Motor neuron (in vitro differentiated cells): ENCODE measurements at places on chromosomes 16 and 17.

DNA sequence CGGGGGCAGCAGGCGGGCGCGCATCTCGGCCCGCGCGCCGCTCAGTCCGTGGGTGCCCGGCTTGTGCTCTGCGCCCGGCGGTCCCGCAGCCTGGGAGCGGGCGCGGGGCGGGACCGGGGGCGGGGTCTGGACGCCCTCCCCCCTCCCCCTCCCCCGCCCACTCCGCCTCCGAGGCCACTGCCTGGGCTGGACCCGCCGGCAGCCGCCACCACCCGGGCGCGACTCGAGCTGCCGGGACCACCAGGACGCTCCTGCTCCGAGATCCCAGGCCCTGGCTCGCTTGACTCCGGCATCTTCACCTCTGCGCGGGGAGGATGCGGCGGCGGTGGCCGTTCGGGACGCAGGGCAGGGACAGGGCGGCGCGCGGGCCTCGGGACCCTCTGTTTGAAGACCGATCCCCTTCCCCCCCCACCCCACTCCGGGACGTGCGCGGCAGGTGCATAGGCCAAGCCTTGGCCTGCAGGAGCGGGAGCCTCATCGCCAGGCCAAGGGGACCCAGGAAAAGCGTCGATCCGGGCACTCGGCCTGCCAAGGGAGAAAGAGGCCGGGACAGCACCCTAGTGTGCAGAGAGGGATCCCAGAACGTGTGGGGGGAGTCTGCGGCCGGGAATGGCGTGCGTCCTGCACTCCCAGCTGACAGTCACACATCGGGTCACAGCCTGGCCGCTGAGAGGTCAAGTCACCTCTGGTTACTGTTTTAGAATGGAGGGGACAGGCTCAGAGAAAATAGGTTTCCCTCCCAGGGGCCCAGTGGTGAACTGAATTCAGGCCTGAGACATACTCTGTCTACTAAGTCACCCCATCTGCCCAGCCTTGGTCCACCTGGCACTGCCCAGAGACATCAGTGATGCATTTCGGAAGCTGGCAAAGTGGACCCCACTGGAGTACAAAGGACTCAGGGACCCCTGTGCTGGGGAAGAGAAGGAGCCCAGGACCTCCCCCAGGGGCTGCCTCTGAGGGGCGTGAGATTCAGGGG is at the start of gene HS3ST6:
Gene HS3ST6 (minus strand): TSS at position 65 of the 976 bp plus-strand sequence. CDS start 92 bp downstream, outside the sequence.
- ATAC-seq, result peak; percentile 61

DNA sequence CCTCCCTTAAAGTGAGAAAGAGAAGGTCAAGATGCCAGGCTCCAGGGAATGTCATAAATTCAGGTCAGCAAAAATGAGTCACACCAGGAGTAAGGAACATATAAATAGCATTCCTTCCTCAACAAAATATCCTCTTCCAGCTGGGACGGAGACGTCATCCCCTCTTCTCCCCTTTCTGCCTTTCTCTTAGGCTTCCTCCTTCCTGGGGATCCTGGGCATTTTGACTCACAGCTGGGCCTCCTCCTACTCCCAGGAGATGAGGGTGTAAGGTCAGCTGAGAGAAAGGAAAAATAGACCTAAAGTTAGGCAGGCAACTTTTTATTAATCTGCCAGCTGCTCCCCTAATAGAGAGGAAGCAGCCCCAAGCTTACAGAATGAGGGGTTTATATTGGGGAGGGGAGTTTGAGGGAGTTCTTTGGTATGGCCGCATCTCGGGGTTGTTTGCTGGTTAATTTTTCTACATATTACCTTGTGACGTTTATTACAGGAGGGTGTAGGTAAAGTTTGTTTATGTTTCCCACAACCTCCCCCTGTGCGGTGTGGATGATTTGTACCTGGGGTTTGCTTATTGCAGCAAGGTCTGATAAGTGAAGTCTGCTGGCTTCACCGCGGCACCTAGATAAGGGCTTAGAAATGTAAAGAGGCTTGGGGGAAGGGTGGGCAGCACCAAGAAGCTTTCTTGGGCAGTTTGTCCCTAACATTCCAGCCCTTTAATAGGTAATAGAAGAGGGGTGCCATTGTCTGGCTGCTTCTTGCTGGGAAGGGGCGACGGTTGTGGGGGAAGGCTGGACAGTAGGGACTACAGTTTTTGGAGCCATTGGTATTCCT is 7.1 kb upstream of the ZNF747 start:
- ATAC-seq, result peak; percentile 29

- ATAC-seq, result peak; percentile 54
Measured at GRCh38 chr16:66695935-66696668, 441 bp downstream of the CMTM4 start.

GRCh38 chr17:14790521-14790920 is 474.6 kb downstream of the PMP22 start:
- no peak for ATAC-seq

DNA sequence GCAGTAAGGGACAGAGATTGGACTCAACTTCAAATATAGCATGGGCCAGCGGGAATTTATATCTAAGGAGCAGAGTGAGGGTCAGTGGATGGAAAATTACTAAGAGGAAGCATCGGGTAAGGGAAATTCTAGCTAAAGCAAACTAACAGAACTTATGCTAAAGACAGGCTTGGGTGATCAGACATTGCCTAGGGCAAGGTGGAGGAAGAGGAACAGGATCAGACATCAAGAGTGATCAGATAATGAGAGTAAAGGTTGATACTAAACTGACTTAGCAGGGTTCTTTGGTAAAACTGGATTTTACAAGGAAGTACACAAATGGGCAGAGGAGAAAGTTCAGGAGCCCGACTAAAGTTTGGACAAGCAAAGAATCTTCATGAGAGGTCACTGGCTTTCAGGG is 86.3 kb upstream of the TOM1L1 start:
- ATAC-seq, result no peak

GRCh38 chr17:2108170-2108569 is 53.3 kb downstream of the HIC1 start:
- no peak for ATAC-seq

- no peak for ATAC-seq
Measured at GRCh38 chr16:51236583-51236982, 85.5 kb upstream of the SALL1 start.

DNA sequence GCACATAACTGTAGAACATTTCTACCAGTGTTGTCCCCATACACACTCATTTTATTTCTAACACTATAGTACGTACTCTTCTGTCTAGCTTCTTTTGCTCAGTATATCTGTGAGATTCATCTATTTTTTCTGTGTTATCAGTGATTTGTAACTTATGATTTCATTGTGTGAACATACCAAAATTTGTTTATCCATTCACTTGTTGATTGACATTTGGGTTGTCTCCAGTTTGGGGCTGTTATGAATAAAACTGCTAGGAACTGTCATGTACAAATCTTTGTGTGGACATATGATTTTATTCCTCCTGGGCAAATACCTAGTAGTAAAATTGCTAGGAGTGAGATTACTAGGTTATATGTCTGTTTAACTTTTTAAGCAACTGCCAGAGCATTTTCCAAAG is 9.6 kb downstream of the CYB5B start:
- no peak for ATAC-seq

DNA sequence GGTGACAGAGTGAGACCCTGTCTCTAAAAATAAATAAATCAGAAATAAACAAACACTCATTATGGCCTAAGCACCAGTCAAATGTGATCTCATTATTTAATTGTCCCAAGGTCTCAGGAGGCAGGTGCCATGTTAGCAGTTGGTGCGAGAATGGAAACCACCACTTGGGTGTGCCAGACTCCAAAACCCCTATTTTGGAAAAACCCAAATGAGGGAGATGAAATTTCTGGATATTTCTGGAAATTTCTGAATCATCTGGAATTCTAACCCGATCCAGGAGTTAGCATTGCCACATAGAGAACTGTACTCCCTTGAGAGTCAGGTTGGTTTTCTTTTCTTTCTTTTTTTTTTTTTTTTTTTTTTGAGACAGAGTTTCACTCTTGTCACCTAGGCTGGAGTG is 264.0 kb downstream of the XYLT1 start:
- ATAC-seq, result no peak

- peak; percentile 75 for ATAC-seq
Measured at GRCh38 chr16:51797669-51798259, 646.7 kb upstream of the SALL1 start.

DNA sequence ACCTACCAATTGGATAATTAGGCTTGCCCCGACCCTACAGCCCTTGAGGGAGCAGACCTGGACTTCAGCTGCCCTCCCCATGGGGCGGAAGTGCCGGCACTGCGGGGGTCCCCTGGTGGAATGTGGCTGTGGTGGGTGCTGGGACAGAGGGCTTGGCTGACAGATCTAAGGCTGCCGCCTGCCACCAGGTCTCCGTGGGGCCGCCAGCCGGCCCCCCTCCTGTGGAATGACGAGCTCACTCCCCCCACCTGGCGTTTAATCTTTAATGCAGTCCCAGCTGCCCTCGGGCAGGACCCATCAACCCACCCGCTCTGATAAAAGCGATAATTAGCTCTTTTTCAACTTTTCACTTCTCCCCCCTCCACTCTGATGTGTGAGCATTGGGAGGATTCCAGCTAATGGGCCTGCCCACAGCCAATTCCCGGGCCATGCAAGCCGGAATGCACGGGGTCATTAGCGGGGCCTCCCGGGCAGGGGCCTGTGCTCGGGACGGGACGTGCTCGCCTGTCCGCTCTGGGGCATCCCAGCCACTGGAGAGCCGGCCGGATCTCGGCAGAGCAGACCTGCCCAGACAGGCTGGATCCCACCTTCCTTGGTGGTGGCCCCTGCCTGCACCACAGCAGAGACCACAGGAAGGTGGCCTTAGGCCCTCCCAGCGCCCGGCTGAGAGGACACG is 28.3 kb upstream of the GOSR2 start:
- ATAC-seq, result no peak

DNA sequence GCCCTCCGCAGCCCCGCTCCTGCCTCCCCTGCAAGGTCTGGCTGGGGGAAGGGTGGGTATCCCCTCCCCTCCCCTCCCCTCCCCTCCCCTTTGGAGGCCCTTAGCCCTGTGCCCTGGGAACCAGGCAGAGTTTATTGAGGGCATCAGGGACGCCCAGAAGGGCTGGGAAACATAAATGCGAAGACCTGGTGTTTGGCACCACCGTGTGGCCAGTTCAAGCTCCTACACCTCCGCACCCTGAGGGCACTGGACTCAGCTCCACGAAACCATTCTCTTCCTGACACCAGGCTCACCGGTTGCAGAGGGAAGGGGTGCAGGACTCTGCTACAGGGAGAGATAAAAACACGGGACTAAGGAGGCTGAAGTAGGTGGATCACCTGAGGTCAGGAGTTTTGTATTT is 1.0 kb upstream of the AIPL1 start:
- ATAC-seq, result peak; percentile 84

DNA sequence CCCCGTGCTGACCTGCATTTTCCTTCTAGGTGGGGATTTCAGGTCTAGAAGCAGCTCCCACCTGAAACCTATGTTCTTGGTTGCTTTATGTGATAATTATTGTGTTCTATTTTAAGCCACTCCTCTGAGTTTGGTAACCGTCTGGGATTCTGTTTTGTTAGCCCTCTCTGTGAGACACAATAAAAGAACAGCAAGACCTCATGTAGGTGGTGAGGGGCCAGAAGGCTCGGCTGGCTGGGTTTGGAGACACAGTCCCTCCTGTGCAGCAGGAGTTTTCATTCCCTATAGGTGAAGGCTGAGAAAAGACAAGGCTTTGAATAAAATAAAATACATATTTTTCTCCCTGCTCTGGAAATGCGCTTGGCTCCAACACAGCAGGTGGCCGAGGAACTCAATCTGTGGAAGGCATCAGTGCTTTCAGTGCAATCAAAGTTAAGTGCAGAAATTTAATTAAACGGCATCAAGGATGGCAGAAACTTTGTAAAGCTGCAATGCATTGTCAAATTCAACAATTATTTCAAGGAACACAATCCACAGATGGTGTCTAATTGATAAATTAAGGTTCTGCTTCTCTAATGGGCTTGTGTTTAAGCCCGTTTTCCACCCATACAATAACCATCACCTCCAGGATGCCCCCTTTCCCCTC is 107.8 kb downstream of the MSI2 start:
- no peak for ATAC-seq

DNA sequence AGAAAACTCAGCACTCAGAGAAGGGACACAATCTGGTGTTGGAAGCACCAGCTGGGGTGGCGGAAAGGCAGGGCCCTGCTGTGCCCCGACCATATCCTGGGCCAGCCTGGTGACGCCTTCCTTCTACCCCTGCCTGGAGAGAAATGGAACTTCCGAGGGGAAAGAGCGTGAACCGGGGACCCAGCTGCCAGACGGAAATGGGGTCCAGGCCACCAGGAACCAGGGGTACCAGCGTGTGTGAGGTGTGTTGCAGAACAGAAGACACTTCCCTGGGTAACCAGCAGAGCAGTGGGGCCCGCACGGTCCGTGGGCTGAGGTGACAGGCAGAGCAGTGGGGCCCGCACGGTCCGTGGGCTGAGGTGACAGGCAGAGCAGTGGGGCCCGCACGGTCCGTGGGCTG is 6.8 kb downstream of the RAB40B start:
- no peak for ATAC-seq

- ATAC-seq, result no peak
Measured at GRCh38 chr16:13453938-13454553, 465.9 kb upstream of the ERCC4 start.

GRCh38 chr17:63042256-63042812 is 76.3 kb downstream of the TANC2 start:
- ATAC-seq, result no peak

DNA sequence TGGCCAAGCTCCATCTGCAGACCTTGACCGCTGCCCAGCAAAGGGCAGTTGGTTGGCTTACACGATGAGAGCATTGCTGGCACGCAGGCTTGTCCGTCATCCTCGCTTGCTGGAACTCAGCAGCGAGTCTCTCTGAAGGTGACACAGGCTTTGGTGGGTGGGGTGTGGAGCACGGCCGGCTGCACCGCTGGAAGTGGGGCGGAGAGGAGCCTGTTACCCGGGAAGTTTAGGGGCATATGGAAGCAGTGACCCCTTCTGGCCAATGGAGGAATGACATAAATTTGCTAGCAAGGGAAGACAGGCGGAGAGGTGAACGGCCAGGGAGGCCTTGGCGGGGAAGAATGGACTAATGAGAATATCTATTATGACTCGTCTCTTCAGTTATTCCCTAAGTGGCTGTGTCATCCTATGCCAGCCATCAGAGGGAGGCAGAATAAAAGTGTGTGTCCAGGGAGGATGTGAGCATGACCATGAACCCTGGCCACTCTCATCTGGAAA is 65.9 kb upstream of the SDK2 start:
- peak; percentile 28 for ATAC-seq

GRCh38 chr17:78704594-78704993 is 77.5 kb downstream of the CYTH1 start:
- ATAC-seq, result no peak

DNA sequence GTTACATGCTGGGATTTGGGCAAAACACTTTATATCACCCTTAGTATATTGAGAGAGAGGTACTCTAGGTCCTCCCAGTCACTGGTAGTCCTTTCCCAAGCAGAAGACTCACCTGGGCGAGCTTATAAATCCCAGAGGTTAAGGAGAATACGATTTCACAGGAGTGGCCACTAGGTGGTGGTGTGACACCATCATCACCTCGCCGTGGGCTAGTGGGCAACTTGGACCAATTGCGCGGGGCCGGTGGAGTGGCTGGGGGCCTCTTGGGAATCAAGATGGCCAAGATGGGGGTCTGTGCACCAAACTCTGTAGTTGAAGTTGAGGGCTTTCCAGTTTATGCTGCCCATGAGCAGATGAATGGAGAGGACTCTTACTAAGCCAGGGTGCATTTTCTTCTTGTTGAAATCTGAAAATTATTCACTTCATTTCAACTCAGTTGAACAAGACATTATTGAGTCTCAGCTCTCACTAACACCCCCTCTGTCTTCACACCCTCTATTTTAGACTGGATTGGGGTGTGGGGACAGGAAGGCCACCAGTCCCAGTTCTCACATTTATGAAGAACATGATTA is 38.2 kb upstream of the PIRT start:
- peak; percentile 86 for ATAC-seq
